Endodermal cell (in vitro differentiated cells): ENCODE measurements at places on chromosomes 2 and 18.

DNA sequence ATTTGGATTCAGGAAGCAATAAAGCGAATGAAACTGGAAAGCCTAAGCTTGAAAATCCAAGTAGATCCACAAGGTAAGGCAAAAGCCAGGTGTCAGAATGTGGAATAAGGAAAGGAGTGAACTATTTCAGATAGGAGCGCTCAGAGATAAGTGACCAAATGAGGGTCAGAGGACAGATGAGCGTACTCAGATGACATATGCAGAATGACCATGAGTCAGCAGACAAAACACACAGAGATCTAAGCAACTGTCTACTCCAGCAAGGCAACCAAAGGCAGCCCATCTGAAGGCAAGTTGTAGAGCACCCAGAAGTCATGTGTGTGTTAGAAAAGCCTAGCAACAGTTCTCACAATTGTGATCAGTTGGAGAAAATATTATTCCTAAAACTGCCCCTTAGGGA, 548.4 kb upstream of the FSHR start:
- DNase-seq, result no peak

DNA sequence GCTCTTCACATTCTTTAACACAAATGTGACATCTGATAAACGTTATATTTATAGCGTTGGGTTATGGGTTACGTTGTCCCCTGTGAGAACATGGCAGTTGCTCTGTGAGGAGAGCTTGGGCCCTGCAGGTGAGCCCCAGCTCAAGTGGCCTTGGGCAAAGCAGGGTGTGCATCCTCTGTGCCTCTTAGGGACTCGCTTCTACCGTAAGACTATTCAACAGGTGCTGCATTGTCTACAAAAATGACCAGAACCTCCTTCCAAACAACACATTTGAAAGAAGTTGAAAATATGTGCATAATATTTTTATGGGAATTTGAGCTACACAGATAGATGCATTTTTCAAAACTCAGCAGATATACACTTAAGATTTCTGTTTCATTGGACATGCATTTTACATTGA, 16.4 kb upstream of the CHMP1B start:
- DNase-seq, result no peak

- DNase-seq, result no peak
These were observed 44.7 kb downstream of the TTR start for GRCh38 chr18:31636387-31636786.

DNA sequence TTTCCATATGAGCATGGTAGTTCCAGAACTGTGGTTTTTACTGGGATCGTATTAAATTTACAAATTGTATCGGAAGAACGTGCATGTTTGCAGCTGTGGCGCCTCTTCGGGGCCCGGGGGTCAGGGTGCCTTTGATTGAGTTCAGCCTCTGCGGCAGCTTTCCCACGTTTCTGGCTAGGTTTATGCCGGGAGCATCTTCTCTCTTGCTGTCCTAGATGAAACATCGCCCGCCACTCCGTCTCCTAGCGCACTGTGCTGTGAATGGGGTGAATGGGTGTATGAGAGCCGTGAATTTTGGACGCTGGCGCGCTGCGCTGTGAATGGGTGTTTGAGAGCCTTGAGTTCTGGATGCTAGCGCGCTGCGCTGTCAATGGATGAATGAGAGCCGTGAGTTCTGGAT, 12.3 kb downstream of the PDCD1 start:
- peak; percentile 14 for DNase-seq

DNA sequence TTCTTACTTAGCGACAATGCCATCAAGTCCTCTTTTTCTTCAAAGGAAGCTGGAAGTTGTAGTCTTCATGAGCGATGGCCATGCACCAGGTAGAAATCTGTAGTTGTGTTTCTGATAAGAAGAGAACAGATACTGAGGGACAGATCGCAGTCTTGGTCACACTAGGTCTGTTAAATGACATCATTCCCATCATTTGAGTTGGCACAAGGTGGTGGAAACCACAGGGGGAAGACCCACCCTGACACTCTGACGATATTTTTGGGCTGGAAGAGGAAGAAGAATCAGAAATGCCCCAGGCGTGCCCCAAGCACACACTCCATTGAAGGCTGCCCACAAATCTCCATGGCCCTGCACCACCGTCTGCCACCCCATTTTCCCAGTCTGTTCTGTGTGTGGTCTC, 89.0 kb upstream of the BOD1L2 start:
- DNase-seq, result no peak

GRCh38 chr2:16160281-16161084, 220.1 kb downstream of the MYCN start:
- DNase-seq, result peak; percentile 14
